ENCODE measurements at places on chromosomes 4 and X. TPM values are rescaled to one million over a fixed set of nuclear protein-coding genes. Genes with fewer than 3 reads are reported as not detected.

DNA sequence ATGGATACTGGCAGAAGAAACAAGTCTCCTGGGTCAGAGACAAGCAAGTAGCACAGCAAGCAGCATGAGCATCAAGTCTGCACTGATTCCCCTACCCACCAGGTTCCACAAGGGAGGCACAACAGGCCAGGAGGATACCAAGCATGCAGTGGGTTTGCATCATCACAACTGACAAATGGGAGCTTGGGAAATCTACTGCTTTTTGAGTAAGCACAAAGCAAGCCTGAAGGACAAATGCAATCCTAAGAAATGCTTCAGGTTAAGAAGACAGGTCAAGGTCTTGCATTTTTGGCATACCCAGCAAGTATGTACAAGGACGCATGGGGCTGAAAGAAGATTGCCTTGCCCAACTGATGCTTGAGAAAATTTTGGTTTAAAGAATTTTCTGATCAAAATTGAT lies 279.6 kb downstream of the PDGFC start:
- DNase-seq = no peak

- no peak for DNase-seq
Measured at GRCh38 chr4:43843501-43843900, 605.1 kb downstream of the KCTD8 start.

DNA sequence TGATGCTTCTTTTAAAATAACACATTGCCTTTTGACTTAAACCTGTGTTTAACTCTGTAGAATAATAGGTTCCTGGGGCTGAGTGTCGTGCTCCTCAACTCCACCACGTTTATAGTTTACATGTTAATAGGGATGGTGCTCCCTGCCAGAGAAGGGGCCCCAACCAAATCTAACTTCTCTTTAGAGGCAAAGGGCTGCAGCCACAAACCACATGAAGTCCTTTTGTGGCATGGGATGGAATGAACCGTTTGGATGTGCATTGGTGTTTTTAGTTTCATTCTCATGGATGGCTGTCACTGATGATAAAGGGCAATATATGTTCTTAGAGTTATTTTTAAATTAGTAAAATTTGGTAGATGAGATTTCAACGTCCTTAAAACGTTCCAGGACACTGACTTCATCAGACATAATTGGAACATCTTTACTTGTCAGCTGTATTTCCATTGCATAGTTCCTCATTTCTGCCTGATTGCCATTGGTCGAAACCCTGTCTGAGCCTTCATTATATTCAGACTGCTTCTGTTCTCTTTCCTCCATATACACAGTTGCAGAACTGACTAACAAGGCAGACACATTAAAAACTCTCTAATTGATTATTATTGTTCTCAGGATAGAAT lies 60.4 kb upstream of the HPF1 start:
- DNase-seq = no peak

DNA sequence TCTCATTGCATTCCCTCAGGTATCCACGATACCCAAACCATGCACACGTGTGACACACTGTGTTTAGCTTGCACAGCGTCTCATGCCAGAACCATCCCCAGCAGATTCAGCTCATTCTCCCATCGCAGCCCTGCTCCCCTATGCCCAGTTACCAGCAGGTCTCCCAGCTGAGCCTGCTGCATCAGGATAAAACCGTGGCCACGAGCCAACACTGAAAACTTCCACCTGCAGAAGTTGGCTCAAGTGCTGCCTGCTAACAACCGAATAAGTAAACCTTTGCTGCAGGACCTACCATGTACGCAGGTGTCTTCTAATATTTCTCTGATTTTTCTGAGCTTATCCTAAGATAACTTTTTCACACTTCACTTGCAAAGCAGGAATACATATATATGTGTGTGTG lies 120.4 kb upstream of the STS start:
- DNase-seq = no peak

Gene DMRTC1B
- polyA plus RNA-seq = not detected

Gene DIPK2B
- not detected for polyA plus RNA-seq

Gene ARL9
- polyA plus RNA-seq = not detected
